ENCODE measurements at places on chromosomes 4 and X.

GRCh38 chr4:122959981-122960610 lies 37.7 kb upstream of the NUDT6 start:
- DNase-seq = no peak

GRCh38 chr4:123469245-123469644 lies 72.7 kb downstream of the SPRY1 start:
- DNase-seq = no peak

- DNase-seq = no peak
Observed at GRCh38 chrX:47798861-47799260, 37.8 kb upstream of the ZNF81 start.

GRCh38 chr4:140808256-140808655 lies 52.1 kb upstream of the TBC1D9 start:
- no peak for DNase-seq

DNA sequence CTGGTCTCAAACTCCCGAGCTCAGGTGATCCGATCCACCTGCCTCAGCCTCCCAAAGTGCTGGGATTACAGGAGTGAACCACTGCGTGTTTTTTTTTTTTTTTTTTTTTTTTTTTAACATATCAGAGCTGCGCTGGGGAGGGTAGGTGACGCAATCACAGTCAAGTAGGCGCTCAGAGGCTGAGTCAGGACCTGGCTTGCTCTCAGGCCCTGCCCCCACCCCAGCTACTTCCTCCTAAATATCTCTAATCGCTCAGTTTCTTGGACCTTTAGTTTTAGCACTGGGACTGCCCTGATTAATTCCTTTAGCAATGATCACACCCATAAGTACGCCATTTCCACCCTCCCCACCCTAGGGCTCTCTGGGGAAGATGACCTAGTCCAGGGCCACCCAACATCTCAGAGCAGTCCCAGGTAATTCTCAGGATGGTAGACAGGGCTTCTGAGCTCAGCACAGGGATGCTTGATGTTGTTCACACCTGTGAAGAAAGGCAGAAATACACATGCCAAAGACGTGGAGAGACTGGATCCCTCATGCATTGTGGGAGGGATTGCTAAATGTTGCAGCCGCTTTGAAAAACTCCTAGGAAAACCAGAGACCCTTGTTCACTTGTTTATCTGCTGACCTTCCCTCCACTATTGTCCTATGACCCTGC lies 50.2 kb downstream of the DDX3X start:
- no peak for DNase-seq

DNA sequence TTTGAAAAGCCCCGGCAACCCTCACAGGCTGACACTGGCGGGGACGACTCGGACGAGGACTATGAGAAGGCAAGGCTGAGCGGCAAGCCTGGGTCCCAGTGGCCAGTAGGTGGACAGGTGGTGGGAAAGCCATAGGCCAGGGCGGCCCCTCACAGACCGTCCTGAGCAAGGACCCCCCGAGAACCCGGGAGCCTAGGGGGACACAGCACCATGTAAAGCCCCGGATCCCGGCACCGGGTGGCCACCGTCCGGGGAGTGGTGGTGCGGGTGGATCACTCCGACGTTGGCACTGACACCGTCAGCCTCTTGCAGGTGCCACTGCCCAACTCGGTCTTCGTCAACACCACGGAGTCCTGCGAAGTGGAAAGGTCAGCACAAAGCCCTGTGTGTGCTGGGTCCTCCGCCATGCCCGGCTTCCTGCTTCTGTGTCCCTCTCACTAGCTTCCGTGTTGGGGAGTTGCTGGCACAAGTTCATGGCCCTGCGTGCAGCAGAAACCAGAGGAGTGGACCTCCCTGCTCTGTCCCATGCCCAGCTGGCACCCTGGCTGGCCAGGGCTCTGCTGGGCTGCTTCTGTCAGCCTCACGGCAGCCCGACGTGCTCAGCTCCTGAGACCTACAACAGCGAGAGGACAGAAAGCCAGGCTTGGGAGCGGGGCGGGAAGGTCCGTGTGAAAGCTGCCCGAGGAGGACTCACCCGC lies 11.9 kb upstream of the ADD1 start:
- no peak for DNase-seq

GRCh38 chr4:159607809-159608208 lies 504.9 kb downstream of the RAPGEF2 start:
- no peak for DNase-seq

DNA sequence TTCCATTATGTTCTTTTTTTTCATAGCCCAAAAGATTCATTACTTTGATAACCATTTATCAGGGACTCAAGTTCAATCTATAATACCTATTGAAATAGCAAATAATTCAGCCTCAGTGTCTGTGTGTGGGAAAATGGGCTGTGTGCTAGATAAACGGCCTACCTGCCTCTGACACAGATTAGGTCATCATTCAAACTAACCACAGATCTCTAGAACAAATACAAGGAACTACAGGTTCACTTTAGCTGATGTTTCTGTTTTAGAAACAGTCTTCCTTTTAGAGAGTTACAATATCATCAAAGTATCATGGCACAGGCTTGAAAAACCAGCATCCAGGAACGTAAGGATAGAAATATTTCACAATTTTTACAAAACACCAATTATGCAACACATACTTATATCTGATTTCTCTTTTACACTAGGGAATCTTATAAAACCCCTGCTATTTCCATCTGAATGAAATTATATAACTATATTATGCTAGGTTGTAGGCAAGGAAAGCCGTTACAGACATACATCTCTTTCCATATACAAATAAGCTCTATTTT lies 56.6 kb upstream of the MAB21L2 start:
- no peak for DNase-seq

- no peak for DNase-seq
Observed at GRCh38 chrX:373641-374471, 12.9 kb downstream of the PPP2R3B start.

DNA sequence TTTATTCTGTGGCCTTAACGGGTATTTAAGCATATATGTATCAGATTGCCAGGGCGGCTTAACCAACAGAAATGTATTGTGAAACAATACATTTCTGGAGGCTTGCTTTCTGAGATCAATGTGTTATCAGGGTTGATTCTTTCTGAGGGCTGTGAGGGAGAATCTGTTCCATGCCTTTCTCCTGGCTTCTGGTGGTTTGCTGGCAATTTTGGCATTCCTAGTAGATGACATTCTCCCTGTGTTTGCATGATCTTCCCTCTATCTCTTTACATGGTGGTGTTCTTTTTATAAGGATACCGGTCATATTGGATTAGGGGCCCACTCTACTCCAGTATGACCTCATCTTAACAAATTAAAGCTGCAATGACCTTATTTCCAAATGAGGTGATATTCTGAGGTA lies 16.9 kb upstream of the CEP135 start:
- DNase-seq = no peak

GRCh38 chr4:2269206-2269531 lies 7.3 kb upstream of the MXD4 start:
- DNase-seq = no peak
